ENCODE measurements at places on chromosomes 7 and 10. TPM values are rescaled to one million over a fixed set of nuclear protein-coding genes. Genes with fewer than 3 reads are reported as not detected.

Gene VIPR2
- total RNA-seq: 0.09 TPM

Gene GCK
- total RNA-seq: 0.42 TPM

DNA sequence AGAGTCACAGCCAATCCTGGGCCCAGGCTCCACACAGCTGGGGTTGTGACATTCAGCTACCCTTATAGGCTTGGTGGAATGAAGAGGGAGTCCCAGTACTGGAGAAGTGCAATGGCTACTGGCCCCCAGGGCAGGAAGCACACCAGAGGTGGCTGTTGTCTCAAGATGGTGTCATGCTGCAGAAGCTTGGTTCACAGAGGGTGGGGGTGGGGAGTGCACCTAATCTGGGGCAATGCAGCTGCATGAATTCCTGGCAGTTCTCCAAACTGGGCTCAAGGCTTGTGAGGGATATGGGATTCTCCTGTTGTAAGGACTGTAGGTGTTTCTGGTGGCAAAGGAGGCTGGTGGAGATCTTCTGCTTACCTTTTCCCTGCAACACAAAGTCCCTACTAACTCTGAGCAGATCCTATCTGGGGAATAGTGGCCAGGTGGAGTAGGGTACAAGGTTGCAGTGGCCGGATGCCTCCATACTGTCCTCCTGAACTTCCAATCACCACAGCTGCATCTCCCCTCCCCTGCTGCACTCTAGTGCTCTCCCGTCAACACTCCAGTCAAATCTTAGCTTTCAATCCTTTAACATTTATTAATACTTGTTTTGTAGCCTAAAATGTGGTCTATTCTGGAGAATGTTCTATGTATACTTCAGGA is 27.4 kb upstream of the PLA2G12B start:
- DNase-seq: no peak

GRCh38 chr10:94210440-94211168 is 152.1 kb downstream of the NOC3L start:
- DNase-seq: no peak

DNA sequence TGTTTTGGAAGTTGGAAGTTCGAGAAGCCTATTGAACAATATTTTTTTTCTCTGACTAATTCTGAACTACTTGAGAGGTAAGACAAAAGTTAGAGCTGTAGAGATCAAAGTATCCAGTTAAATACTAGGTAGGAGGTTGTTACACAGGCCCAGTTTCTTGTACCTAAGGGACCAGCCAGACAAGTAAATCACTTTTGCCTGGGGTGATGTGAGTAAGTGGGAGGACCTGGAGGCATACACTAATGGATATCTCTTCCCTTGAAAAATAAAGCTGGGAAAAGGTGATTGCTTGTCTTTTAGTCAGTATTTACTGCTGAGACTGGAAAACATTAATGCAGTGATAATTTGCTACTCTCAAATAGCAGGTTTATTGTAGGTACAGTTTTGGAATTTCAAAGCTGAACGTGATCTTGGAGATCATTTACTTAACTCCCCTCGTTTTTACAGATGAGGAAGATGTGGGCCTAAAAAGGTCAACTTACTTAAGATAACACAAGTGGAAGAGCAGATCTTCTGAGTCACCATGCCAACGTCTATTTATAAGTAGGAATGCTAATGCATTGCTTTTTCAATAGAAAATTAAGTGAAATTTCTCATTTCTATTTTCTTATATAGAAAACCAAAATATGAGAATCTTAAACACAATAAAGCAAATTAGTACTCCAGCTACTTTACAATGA is 181.3 kb downstream of the PPP1R9A start:
- no peak for DNase-seq

GRCh38 chr7:107953924-107954303 is 49.0 kb downstream of the LAMB1 start:
- no peak for DNase-seq

Data from neural crest cell (in vitro differentiated cells).